Stimulated activated CD4-positive, alpha-beta T cell treated with anti-CD3 and anti-CD28 coated beads, TNF-alpha, amount 100 ng/mL, for 4 hours (primary cell): ENCODE measurements at places on chromosomes 5 and 9.
A peak's percentile ranks its signal among the peaks of the same experiment; 100 is the strongest.

GRCh38 chr5:3607541-3608181 lies 12.0 kb downstream of the IRX1 start:
- DNase-seq, result no peak

- DNase-seq, result no peak
Measured at GRCh38 chr9:97895695-97896332, 26.5 kb downstream of the TRMO start.

DNA sequence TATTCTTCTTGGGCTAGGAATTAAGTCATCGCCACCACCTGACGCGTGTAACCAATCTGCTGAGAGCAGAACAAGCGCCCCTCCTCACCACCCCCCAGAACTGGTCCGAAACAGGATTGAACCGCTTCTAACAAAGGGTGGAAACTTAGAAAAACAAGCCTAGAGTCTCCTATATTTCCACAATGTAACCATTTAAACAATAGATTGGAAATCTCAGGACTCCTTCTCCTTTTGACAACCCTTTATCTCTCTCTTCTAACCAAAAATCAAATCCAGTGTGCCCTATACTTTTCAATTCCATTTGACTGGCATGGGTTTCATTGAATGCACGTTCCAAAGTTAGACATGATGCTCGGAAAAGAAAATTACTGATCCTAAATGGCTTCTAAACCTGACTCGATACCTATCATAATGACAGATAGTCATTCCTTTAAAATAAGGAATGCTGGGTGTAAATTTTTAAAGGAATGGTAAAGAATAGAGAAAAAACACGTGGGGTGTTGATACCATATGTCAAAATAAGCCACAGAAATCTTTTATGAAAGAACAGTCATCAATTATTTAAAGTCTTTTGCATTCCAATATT lies 1.2 kb downstream of the ARRDC3 start:
- DNase-seq, result peak; percentile 41

DNA sequence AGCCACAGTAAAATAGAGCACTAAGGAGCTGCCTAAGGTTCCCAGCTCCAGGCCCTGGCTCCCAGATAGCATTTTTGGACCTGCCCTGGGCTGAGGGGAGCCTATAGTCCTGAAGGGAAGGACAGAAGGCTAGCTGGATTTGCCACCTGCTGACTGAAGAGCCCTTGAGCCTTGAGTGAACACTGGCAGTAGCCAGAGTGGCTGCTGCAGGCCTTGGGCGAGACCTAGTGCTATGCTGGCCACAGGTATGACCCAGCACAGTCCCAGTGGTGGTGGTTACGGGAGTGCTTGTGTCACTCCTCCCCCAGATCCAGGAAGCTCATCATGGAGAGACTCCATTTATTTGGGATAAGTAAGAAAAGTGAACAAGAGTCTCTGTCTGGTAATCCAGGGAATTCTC lies 10.3 kb upstream of the STX17 start:
- DNase-seq, result no peak

DNA sequence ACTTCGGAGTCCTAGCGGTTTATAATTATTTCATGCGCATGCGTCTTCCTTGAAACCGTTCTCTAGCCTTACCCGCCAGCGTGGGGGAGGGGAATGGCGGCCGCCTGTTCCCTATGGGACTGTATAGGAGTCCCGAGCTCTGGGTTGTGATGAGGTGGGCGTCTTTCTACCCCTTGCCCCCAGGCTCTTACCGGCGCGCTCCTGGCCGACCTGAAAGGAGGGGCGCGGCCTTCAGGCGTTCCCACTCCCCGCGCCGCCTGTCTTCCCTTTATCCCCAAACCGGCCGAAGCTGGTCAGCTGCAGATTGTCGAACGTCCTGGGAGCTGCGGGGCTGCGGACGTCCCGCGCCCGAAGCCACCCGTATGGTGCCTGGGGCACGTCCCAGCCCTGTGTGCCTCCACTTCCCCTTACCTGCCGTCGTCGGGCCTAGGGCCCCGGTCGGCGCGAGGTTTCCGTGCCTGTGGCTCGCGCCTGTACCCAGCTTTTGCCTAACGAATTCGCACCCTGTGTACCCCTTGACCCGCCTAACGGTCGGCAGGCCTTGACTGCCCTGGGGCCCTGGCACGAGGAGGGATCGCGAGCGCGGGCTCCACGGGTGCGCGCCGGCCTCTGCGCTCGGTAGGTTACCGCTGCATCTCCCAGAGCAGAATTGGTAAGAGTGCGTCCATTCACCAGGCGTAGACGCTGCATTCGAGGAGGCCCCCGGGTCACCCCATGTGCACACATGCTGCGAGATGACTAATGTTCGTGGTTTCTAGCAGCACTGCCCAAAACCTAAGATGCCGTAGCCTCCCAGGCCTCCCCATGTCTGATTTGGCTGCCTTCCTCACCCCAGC lies 653 bp upstream of the HNRNPH1 start:
- no peak for DNase-seq

DNA sequence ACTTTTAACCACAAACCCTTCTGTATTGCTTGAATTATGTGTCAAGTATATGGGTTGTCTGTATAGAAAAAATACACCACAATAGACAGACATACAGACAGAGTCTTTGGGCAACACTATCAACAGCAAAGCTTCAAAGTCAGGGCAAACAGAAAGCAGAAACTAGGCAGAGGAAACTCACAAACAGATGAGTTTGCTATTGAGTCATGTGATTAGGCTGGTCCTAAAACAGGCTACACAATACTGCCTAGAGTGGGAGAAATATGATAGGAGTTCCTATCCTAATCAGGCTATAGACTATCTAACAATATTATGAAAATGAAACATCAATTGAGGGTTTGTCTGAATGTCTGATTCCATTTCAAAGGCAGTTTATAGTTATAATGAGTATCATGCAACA lies 156.4 kb downstream of the EDIL3 start:
- DNase-seq, result no peak

- DNase-seq, result no peak
Measured at GRCh38 chr5:142874540-142874939, 104.4 kb downstream of the ARHGAP26 start.

DNA sequence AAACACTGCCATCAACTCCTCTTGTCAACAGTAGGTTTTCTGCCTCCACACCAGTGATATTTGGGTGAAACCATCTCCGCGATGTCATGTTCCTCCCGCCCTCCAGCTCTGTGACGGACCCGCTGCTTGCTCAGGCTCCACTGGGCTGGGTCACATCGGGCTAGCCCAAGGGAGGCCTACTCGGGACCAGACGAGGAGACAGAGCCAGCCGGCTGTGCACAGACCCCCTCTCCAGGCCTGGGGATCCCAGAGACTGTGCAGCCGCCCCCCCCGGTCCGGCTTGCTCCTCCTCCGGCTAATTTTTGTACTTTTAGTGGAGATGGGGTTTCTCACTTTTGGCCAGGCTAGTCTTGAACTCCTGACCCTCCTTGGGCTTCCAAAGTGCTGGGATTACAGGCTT lies 202.4 kb upstream of the PRDM9 start:
- DNase-seq, result no peak

DNA sequence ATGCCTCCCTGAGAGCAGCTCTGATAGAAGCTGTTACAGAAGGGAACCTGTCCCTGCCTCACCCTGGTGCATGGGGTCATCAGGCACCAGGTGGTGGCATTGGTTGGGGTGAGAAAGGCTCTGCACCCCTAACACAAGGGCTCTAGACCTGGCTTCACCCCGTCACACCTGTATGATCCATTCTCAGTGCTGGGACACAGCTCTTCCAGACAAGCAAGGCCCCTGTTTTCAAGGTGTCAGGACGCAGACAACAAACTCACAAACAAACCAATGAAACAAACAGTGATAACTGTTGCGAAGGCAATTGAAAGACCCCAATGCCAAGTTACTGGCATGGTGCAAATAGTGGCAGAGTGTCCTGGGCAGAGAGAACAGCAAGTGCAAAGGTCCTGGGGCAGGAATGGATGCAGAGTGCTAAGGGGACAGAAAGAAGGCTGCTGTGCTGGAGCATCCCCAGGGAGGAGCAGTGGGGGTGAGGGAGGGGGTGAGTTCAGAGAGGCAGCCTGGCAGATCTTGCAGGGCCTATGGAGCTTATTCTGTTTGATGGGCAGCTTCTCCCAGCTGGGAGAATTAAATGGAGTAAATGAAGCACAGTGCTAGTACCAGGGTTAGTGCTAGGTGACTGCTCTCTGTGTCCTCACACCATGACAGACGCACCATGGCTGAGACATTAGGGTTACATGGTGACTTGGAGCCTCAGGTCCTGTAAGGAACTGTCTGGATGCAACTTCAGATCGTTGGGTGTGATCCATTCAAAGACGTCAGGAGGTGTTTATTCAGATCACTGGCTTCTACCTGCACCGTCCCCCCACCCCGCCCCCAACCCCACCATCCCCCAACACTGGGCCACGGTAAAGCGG lies 67.9 kb upstream of the UNC5A start:
- no peak for DNase-seq

GRCh38 chr5:139758510-139759075 lies 37.0 kb upstream of the PSD2 start:
- no peak for DNase-seq

DNA sequence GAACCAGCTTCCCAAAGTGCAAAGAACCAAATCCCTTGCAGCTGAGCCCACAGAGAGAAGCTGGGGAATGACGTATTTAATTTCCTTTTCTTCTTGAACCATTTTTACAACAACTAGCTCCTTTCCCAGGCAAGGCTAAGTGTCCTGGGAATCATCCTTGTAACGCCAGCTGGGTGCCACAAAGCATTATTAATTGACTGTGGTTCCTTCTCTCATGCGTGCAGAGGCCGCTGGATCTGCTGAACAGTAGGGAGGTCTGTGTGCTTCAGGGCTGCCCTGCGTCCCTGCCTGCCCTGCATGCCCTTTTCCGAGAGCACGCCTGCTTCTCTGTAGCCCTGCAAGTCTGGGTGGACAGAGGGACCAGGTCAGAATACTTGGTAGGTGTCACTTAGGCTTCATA lies 124.1 kb upstream of the OTULINL start:
- no peak for DNase-seq

DNA sequence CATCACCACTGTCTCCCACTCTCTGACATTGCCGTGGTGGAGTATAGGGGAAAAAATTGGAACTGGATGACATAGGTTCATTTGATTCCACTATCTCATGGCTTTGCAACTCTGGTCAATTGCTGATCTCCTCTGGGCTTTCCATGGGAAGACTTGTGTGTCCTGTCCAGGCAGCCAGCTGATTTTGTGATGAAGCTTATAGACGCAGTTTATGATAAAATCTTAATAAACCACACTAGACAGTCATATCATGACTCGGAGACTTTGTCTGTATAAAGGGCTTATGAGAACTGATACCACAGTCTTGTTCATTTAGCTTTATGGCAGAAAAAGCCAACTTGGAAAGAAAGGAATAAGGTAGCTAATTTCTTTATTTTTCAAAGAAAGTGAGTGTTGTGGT lies 296.5 kb downstream of the MAST4 start:
- no peak for DNase-seq

GRCh38 chr5:93915142-93915553 lies 173.7 kb upstream of the POU5F2 start:
- DNase-seq, result no peak

DNA sequence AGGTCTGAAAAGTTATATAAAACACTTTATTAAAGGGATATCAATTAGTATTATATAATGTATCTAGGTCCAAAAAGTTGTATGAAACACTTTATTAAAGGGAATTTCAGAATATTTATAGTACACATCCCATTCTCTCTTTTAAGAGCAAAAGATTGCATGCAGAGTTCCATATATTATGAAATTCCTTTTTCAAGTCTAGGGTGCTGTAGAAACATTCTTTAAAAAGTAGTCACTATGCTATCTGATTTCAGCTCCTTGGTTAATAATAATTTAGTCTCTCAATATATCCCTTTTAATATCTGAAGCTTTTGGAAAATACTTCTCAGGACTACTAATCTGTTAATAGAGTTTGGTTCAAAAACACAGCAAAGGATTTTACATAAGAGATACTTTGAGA lies 1496.1 kb upstream of the C9orf72 start:
- DNase-seq, result no peak

- no peak for DNase-seq
Measured at GRCh38 chr5:123916345-123917121, 404.6 kb downstream of the CSNK1G3 start.

- no peak for DNase-seq
Measured at GRCh38 chr5:67880876-67881275, 334.7 kb upstream of the PIK3R1 start.

GRCh38 chr5:24135536-24135935 lies 509.2 kb downstream of the CDH10 start:
- DNase-seq, result no peak

DNA sequence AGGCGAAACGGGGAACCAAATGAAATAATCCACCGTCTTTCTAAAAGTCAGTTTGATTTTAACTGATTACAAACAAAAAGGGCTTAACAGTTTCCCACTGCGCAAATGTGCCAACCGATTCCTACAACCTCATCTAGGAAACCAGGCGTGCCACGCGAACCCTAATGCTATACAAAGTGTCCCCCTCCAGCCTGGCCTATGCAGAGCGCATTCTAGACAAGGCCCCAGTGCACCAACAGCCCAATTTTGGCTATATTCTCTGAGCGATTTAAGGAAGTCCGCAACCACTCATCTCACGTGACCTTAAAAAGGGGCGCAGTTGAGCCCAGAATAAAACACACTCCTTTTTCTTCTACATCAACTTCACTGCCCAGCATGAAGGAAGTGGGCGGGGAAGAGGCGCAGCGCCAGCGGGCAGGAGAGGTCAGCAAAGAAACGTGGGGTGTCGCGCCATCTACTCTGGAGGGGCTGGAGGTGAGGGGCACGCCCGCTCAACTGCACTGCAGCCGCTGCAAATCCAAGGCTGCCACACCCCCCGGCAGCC lies 779 bp downstream of the FAM13B start:
- no peak for DNase-seq

GRCh38 chr9:3447788-3448187 lies 78.0 kb downstream of the RFX3 start:
- DNase-seq, result no peak

DNA sequence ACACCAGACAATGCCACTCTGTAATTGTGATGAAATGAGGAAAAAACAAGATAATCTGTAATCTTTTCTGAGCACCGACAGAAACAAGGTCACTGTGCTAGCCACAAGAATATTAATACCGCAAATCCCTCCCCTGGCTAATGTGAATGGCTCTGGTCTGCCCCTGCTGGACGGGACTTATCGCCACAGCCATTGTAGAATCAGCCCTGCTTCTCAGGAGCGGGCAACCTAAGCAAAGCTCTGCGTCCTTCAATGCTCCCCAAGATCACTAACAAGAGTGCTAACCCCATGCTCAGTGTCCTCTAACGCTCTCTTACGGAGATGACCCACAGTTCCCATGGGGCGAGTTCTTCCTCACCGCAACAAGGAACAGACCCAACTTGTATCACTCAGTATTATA lies 42.7 kb downstream of the OR2V1 start:
- no peak for DNase-seq

GRCh38 chr5:368183-369084 lies 46.9 kb downstream of the AHRR start:
- no peak for DNase-seq

- DNase-seq, result no peak
Measured at GRCh38 chr5:55498457-55498856, 36.3 kb downstream of the PLPP1 start.
